Cardiac ventricle fibroblast (primary cell): ENCODE measurements at places on chromosomes 6 and 20. TPM values are rescaled to one million over a fixed set of nuclear protein-coding genes. Genes with fewer than 3 reads are reported as not detected.

The TRIM26 gene
- 25.2 and 33.3 TPM in 2 replicates for total RNA-seq

The GSTA2 gene
- total RNA-seq, result not detected in 2 replicates

The C6orf58 gene
- total RNA-seq, result 0.15 TPM in 1 of 2 replicates, not detected in the other

The EBF4 gene
- total RNA-seq, result 0.49 and 0.69 TPM in 2 replicates

The C2 gene
- total RNA-seq, result 10.4 and 16.9 TPM in 2 replicates

The CRIP3 gene
- not detected in 2 replicates for total RNA-seq

The PRL gene
- not detected in 2 replicates for total RNA-seq

The PROKR2 gene
- not detected in 2 replicates for total RNA-seq

The KCNB1 gene
- total RNA-seq, result 0.73 and 0.94 TPM in 2 replicates

The FOXF2 gene
- 0.83 and 1.2 TPM in 2 replicates for total RNA-seq

The GABRR2 gene
- total RNA-seq, result not detected in 2 replicates

The DPPA5 gene
- total RNA-seq, result not detected in 2 replicates

The BCL2L1 gene
- total RNA-seq, result 61.6 and 72.2 TPM in 2 replicates

The WFDC10B gene
- total RNA-seq, result not detected in 2 replicates

The ALDH5A1 gene
- total RNA-seq, result 1.6 and 1.8 TPM in 2 replicates

The GPR6 gene
- total RNA-seq, result not detected in 2 replicates

The GCNT2 gene
- not detected in 2 replicates for total RNA-seq

The FLRT3 gene
- total RNA-seq, result not detected in 2 replicates

The RCAN2 gene
- total RNA-seq, result 0.10 and 0.37 TPM in 2 replicates

The SLA2 gene
- not detected in 2 replicates for total RNA-seq

The SIRT5 gene
- total RNA-seq, result 4.9 and 5.6 TPM in 2 replicates

The TCP11 gene
- total RNA-seq, result 0.39 TPM in 1 of 2 replicates, not detected in the other

The CPXM1 gene
- total RNA-seq, result 85.5 and 93.2 TPM in 2 replicates

The HSPA12B gene
- total RNA-seq, result 1.1 and 1.3 TPM in 2 replicates

The FAM184A gene
- total RNA-seq, result 0.56 and 0.83 TPM in 2 replicates

The MMP24 gene
- total RNA-seq, result 0.05 and 0.06 TPM in 2 replicates

The ADGRF5 gene
- total RNA-seq, result 3.8 and 5.1 TPM in 2 replicates

The WASF1 gene
- total RNA-seq, result 12.8 and 20.6 TPM in 2 replicates

The PTK7 gene
- total RNA-seq, result 110 and 119 TPM in 2 replicates

The ZBTB9 gene
- 2.6 and 4.7 TPM in 2 replicates for total RNA-seq

The SPATA2 gene
- total RNA-seq, result 3.3 TPM in 2 replicates

The TFAP2D gene
- total RNA-seq, result not detected in 2 replicates

The RBBP8NL gene
- not detected in 2 replicates for total RNA-seq

The RPS10 gene
- 2,025 and 2,137 TPM in 2 replicates for total RNA-seq

The VGLL2 gene
- not detected in 2 replicates for total RNA-seq

The SMPDL3A gene
- total RNA-seq, result 8.4 and 12.0 TPM in 2 replicates
